AG08395 (cell line): ENCODE measurements at places on chromosomes 13 and 19.

GRCh38 chr13:83878691-83879430 lies 3.4 kb downstream of the SLITRK1 start:
- DNase-seq: no peak

- DNase-seq: no peak
Observed at GRCh38 chr13:91721413-91721812, 323.0 kb downstream of the GPC5 start.

- no peak for DNase-seq
Observed at GRCh38 chr13:93767917-93768409, 541.4 kb downstream of the GPC6 start.

- DNase-seq: no peak
Observed at GRCh38 chr19:40344422-40344821, 3.8 kb downstream of the C19orf47 start.

DNA sequence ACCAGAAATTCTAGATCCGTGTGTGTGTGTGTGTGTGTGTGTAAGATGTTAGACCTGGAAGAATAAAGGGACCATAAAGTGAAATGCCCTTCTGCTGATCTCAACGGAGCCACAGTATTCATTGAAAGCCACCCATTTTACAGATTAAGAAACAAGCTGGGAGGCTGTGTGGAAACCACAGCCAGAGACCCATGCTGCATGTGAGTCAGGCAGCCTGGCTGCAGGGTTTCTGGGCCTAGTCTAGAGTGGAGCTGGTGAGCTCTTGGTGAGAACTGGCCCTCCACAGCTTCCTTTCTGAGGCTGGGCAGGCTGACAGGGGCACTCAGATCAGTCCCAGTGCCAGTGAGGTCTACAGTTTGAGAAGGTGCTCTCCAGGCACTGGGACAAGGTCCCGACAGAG lies 75.3 kb downstream of the SERP2 start:
- no peak for DNase-seq

- DNase-seq: peak; percentile 49
Observed at GRCh38 chr19:47447470-47448359, 24.0 kb downstream of the SLC8A2 start.

DNA sequence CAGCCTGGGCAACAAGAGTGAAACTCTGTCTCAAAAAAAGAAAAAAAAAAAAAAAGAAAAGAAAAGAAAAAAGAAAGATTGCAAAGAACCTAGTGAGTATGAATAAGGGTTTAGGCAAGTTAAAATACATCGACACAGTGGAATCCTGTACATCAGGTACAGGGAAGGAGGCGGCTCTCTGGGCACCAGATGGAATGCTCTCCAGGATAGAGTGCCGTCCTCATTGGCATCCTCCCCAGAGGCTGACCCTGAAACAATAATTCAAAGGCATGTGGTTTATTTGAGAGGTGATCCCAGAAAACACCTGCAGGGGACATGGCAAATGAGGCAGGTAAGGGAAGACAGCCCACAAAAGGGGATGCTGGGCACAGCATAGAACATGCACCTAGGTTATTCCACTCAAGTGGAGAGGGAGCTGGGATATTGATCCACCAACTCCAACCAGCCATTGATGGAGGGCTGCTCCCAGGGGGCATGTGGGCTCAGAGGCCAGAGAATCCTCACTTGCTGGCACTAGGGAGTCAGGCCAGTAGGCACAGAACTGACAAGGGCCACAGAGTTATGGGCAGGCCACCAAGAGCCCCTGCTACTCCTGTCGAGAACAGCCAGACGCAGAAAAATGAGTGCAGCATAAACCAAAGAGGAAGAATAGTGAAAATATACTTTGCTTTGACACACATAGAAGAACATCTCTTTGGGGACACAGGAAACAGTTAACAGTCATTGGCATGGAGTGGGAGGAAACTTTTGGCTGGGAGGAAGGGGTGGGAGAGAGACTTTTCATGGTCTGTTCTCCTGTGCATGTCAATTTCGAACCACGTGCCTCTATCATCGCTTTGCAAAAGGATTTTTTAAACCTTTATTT lies 4.2 kb downstream of the TSPAN16 start:
- no peak for DNase-seq
